ENCODE measurements at places on chromosomes 2 and 18.

- peak; percentile 45 for DNase-seq
Observed at GRCh38 chr2:183927406-183928325, 670.7 kb upstream of the ZNF804A start.

DNA sequence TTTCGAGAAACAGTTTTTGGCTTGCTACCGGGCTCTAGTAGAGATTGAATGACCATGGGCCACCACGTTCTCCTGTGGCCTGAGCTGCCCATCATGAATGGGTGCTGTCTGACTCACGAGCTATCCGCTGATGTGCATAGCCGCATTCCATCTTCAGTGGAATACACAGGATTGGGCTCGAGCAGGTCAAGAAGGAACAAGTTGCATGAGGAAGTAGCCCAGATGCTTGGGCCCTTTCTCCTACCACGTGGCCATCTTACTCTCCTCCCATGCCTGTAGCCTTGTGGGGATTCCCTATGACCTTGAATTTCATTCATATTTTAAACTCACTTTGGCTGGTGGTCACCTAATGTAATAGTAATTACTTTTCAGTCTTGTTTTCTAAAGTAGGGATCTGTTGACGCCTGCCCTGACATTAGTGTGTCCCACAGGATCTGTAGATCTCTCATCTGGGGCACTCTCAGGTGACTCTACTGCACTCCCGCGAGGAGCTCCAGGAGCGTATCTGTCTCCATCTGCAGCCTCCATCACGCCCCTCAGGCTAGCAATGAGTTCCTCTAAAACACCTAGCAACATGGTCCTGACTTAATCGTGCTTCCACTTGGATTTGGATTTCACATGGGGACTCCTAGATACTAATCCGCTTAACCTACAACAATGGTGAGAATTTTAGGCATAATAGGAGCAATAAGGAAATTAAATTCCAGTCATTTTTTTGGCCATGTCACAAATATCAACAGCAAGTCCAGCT, 67.8 kb downstream of the PSMG2 start:
- no peak for DNase-seq

- DNase-seq: no peak
Observed at GRCh38 chr2:127187831-127188230, 32.3 kb downstream of the CYP27C1 start.

- DNase-seq: no peak
Observed at GRCh38 chr2:30777661-30778505, 29.4 kb downstream of the CAPN13 start.

GRCh38 chr2:8178911-8179310, 502.9 kb upstream of the ID2 start:
- DNase-seq: no peak

DNA sequence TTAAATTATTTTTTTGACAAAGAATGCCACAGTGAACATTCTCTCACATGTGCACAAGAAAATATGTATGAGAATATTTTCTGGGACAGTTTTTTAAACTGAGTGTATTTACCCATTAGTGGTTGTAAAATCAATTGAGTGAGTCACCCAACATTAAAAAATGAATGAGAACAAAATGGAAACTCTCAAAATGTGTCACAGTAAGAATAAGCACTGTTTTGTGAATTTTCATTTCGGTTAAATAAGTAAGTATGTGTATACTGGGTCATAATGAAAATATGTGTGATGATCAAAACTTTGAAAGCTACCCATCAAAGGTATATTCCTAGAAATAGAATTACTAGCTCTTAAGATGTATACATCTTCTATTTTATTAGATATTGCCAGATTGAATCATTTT, 11.6 kb downstream of the BABAM2 start:
- no peak for DNase-seq

Measured in fibroblast of skin of left biceps (primary cell).